Eye (tissue), 1 donor: ENCODE measurements at places on chromosomes 12 and 14.

DNA sequence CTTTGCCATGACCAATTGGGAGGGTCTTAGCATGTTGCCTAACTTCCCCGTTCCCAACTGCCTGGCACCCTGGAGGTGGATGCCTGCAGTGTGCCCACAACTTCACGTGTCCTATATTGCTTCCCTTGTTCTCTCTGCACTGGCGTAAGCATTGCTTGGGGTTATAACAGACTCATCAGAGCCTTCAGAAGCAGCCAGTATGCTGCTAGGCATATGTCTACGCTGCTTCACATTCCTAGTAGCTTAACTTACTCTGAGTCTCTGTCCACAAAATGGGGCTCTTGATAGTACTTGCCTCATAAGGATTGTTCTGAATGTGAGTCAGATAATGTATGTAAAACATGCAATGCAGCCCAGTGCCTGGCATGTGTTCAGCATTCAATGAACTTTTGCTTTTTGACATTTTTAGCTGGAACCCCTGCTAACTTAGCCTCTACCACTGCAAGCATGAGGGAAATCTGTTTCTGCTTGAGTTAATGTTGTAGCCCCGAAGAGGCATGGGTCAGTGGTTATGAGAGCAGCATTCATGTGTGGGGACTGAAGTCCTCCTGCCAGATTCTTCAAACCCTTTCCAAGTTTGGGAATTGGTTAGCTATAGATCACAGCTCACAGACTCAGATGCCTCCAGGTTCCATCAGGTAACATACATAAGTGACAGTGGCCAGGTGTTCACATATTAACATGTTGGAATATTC lies 2.8 kb downstream of the SLC5A8 start:
- DNase-seq = peak; percentile 29

DNA sequence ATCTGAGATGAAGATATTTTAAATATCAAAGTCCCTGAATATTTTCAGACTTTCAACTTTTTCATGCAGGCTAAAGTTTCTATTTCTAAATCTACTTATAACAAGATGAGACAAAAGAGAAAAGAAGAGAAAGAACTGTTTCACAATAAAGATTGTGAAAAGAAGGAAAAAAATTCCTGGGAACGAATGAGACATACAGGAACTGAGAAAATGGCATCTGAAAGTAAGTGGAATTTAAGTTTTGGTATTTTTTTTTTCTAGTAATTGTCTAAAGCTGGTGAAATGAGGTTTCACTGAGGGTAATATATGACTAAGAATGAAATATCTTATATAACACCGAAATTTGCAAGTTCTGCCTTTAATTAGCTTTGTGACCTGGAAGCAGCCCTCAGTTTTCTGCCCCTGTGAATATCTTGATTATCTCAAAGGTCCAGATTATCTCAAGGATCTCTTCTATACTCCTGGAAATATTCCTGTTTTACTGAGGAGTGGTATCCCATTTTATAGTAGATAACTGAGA lies 55.7 kb upstream of the PRPF39 start:
- DNase-seq = no peak

GRCh38 chr14:87017335-87017734 lies 975.6 kb downstream of the GALC start:
- no peak for DNase-seq

DNA sequence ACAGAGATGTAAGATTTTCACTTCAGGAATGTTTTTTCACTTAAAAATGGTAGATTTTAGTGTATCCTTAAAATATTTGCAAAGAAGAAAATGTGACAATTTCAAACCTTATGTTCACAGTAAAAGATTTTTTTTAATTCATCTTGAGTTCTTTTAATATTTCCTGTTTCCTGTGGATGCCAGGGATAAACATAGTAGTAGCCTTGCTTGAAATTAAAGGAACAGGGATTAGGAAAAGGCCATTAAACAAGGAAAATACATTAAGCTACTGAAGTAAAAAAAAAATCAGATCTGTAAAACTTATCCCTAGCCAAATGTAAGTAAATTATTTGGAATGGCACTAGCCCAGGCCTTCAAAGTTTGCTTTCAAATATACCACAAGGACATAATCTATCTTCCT lies 138.1 kb upstream of the AEBP2 start:
- DNase-seq = no peak

- no peak for DNase-seq
These were observed 1.3 kb upstream of the DYRK2 start for GRCh38 chr12:67647181-67647798.

DNA sequence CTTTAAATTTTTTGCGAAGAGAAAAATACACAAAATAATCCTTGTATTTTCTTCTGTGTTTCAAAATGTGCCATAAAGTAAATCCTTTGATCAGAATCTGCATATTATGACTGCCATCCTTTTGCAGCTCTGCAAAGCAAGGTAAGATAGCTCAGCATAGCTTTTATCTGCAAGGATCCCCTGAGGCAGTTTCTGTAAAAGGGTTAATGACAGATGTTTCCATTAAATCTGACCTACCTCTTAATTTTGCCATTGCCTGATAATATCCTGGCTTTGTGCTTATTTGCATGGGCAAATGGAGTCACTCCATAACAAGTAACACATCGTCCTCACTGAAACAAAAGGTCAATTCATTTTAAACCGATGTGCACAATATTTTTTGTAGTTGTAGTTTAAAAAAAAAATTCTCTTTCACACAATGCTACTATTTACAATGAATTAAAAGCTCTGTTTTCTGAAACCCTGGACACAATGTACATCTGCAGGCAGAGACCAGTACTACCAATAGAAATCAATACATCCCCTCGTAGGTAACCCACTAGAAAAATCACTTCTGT lies 108.5 kb upstream of the SOX5 start:
- DNase-seq = no peak

- DNase-seq = no peak
These were observed 396.2 kb downstream of the CCDC91 start for GRCh38 chr12:28586481-28586880.

- peak; percentile 92 for DNase-seq
These were observed 617.6 kb downstream of the LRFN5 start for GRCh38 chr14:42224053-42224888.

- DNase-seq = peak; percentile 48
These were observed 115.9 kb upstream of the PELI2 start for GRCh38 chr14:56002342-56002741.

GRCh38 chr12:91380631-91381030 lies 198.0 kb upstream of the DCN start:
- DNase-seq = peak; percentile 45

- DNase-seq = no peak
These were observed 120.9 kb upstream of the FOXN3 start for GRCh38 chr14:89537911-89538310.

- no peak for DNase-seq
These were observed 242.2 kb downstream of the SOX5 start for GRCh38 chr12:23707270-23707669.
